HCEC 1CT (cell line): ENCODE measurements at places on chromosomes 1 and 21.

DNA sequence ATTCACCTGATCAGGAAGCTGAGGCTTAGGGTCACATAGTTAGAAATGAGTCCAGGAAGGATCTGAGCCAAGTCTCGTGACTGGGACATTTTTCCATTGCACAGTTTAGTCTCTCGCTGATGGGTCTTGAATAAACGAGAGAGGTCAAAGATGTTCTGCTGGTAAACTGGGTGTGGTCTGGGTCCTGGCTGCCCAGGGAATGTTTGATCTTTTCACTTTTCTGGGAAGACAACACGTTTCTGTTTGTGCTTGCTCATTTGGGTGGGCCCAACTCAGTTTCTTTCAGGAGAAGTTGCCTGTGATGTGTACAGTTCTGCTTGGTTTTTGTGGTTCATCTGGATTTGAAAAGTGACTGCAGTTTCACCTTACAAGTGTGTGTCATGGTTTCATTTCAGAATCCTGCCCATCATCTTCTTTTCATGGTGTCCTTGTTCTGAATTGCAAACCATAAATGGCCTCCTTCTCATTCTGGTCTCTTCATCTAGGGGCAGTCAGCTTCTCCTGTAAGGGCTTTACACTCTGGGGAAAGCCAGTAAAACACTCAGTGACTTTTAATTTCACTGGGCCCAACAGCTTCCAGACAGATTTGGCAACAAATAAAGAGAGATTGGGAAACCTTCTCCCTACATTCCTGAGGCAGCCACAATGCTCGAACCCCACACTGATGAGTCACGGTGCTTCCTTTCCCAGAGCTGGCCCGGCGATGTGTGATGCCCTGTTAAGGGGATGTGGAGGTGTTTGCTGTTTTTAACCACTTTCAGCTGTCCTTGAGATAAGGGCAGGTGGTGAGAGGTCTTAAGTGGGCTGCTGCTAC lies 7.2 kb upstream of the TACSTD2 start:
- peak; percentile 99 for DNase-seq

DNA sequence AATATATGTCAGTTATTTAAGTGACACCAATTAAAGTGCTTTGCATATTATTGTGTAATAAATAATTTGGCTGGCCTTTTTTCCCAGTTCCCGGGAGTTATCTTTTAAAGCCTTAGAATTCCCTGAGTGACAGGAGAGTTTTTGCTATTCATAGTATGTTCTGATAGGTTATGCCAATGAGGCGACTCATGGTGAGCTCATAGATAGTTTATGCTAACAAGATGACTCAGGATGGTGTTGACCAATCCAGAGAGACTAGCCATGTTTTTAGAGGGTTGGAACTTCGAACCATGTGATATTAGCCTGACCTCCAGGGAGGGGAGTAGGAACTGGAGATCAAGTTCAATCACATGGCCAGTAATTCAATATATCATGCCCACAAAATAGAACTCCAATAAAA lies 310.8 kb downstream of the USP25 start:
- peak; percentile 60 for DNase-seq

GRCh38 chr1:54480525-54480848 lies 67.5 kb upstream of the ACOT11 start:
- DNase-seq = no peak

DNA sequence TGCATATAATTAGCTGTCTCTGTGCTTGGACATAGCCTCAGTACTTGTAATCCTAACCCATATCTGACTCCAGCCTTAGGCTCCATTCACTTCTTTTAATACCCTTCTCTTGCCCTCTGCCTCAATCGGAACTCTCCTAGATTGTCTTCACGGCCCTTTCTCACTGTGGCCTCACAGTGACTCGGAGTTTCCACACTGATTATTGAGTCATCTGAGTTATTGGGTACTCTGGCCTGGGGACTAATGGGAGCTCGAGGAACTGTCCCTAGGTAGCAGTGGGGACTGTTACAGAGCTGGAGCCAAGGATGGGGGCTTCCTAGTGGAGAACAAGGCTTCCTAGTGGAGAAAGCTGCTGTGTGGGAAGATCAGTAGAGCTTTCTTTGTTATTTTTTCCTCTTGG lies 17.0 kb downstream of the TRAF5 start:
- no peak for DNase-seq

- DNase-seq = peak; percentile 32
Measured at GRCh38 chr1:98045211-98045766, 124.5 kb upstream of the DPYD start.

GRCh38 chr1:200873671-200874397 lies 1.1 kb downstream of the GPR25 start:
- DNase-seq = no peak

- DNase-seq = peak; percentile 65
Measured at GRCh38 chr1:231390071-231390470, 32.0 kb downstream of the EGLN1 start.

- no peak for DNase-seq
Measured at GRCh38 chr1:76402128-76402527, 327.6 kb downstream of the ST6GALNAC3 start.

DNA sequence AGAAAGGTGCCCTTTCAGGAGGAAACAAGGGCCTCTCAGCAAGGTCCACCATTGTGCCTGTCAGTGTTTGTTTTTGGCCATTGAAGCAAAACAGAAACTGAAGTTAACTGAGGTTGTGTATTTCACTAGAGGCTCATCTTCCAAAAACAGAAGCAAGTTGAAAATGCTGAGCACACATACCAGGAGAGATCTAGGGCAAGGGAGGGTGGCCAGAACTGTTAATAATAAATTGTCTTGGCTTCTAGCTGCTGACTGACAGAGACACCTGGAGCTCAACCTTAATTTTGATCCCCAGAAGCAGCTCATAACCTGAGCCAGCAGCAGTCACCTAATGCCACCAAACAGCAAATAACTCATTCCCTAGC lies 5.2 kb downstream of the AGMAT start:
- DNase-seq = no peak
